ENCODE measurements at places on chromosomes 5 and 9. TPM values are rescaled to one million over a fixed set of nuclear protein-coding genes. Genes with fewer than 3 reads are reported as not detected.

GRCh38 chr5:136424835-136425584, 59.7 kb upstream of the TRPC7 start:
- no peak overlapping the region for H3K4me3 ChIP-seq
- no peaks in the 10 kb centered on the region for H3K27me3 ChIP-seq
- no peaks in the 10 kb centered on the region for H3K36me3 ChIP-seq
- H3K27ac ChIP-seq: no peak overlapping the region
- H3K4me1 ChIP-seq: no peaks in the 10 kb centered on the region

COL15A1 gene
- total RNA-seq: 15.0 TPM

GRCh38 chr9:34665067-34665380, 2.6 kb upstream of the CCL27 start:
- H3K36me3 ChIP-seq: peaks cover 24% of the 10 kb centered on the region
- peak overlapping the region; percentile 94 for H3K27ac ChIP-seq
- no peaks in the 10 kb centered on the region for H3K27me3 ChIP-seq
- peak overlapping the region; percentile 62 for H3K4me3 ChIP-seq

PITX1 gene
- total RNA-seq: 1.4 TPM

SLC6A19 gene
- total RNA-seq: not detected

- peak overlapping the region; percentile 79 for H3K27ac ChIP-seq
- H3K4me1 ChIP-seq: peaks cover 51% of the 10 kb centered on the region
- H3K4me3 ChIP-seq: no peak overlapping the region
- DNase-seq: peak; percentile 71
- no peaks in the 10 kb centered on the region for H3K36me3 ChIP-seq
These were observed 113.9 kb downstream of the SUSD1 start for GRCh38 chr9:112061152-112061740.

USP20 gene
- 25.0 TPM for total RNA-seq

All from suprapubic skin (tissue), 4 donors.